ENCODE measurements at places on chromosomes 11 and 22.
A peak's percentile ranks its signal among the peaks of the same experiment; 100 is the strongest.

DNA sequence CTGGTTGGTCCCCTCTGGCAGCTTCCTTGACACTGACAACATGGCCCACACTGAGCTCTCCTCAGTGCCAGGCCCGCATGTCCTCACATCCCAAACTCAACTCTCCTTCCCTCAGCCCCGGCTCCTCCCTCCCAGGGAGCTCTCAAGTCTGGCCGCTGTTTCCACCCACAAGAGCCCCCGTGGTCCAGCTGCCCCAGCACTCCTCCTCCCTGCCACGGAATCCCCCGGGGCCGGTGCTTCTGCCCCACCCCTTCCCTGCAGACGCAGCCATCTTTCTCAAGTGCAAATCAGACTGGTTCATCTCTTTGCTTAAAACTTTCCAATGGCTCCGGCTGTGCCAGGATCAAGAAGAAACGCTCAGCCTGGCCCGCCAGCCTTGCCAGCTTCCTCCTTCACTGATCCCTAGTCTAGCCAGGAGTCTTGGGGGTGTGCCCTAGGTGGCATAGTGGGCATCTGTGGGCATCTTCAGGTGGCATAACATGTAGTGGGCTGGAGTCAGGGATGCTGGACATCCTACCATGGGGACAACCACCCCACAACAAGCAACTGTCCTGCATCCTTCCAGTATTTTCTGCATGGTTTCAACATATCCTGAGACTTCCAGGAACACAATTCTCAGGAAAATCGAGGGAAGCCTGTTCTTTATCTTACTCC is 22.3 kb upstream of the RASL10A start:
- DNase-seq, result no peak

GRCh38 chr22:44838316-44839016 is 86.1 kb downstream of the ARHGAP8 start:
- DNase-seq, result no peak

- DNase-seq, result no peak
Observed at GRCh38 chr22:49021131-49021925, 806.3 kb downstream of the BRD1 start.

- no peak for DNase-seq
Observed at GRCh38 chr11:62573006-62573591, 592 bp downstream of the EEF1G start.

DNA sequence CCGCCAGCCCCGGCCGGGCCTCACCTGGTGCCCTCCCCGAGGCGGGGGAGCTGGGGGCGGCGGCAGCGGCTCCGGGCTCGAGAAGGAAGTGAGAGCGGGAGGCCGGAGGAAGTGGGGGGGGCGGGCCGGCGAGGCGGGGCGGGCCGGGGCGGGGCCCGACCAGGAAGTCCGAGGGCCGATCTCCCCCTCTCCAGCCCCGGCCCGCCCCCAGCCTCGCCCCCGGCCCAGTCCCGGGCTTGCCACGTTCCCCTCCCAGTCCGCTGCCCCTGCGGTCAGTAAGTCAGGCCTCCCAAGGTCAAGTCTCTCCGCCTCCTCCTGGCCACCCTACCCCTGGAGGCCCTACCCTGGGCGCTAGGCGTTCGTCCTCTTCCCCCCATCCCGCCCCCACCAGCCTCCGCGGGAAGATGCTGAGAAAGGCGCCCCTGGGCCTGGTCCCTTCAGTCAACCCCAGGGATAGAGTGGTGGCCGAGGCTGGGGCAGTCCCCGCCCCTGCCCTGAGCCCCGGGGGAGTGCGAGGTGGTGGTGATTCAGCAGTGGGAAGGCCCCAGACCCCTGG is at the start of gene RHOG:
Gene RHOG, minus strand, starts transcription at position 90 of the 556 bp plus-strand sequence. CDS start 12,821 bp downstream, outside the sequence.
- peak; percentile 80 for DNase-seq

DNA sequence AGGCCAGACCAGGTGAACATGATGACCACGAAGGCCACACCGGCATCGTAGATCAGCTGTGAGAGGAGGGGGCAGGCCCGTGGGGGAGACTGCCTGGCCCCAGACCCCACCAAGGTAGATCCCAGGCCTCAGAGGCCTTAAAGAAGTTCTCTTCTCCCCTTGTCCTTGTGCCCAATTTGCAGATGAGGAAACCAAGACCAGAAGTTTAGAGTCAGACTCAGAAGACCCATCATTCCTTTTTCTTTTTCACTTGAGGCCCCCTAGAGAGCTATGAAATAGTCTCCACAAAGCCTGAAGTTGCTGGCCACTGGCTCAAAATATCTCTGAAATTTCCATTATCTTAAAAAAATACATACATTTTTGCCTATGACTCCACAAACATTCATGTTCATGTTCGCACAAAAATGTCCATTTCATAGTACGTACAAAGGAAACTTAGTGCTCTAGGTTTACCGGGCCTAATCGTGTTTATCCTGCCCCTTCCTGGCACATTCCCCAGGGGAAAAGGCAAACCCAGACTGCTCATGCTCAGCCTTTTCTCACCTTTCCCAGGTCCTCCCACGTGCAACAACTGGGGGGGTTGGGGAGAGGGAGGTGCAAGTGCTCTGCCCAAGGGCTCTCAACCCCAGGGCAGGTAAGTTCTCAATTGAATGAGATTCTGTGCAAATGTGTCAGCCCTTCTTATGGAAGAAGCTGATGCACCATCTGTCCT is 19.2 kb downstream of the SLC43A1 start:
- no peak for DNase-seq

DNA sequence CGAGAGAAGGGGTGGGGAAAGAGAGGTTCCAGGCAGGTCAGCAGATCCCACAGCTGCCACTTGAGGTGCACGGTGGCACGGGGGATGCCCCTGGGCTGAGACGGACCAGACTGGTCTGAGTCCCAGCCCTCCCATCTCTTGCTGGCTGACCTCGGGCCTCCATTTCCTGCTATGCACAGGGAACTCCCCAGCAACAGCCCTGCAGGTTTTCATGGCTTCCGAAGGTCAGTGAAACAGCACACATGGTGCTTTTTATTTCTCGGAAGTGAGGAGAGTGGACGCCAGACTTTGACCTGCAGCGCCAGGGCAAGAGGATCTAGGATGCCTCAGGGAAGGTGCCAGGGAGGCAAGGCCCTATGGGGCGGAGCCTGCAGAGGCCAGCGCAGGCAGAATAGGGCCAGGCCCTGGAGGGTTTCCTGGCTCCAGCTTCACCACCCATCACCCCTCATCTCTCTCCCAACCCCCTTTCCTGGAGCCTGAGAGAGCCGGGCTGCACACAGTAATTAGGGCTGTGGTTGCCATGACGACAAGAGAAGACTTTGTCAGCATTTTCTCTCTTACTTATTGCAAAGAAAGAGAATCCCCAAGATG is 29.5 kb downstream of the SLC22A12 start:
- DNase-seq, result peak; percentile 38

DNA sequence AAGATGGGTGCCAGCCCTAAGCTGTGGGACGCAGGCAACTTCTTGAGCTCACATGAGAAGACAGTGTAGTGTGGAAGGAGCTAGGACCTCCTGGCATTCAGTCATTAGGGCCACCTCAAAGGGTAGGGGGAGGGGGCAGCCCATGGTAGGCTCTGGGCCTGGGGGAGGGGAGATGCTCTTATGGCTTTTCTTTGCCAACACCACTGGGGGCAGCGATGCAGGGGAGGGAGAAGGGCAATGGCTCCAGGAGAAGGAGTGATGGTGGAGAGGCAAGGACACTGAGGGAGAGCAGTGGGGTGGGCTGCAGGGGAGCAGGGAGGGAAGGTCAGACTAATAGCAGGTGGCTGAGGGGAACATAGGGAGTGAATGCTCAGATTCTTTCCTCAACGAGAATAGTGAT is 63.3 kb upstream of the SUSD2 start:
- no peak for DNase-seq
